ENCODE measurements at places on chromosomes 1 and 21.

- no peak for DNase-seq
Measured at GRCh38 chr1:205797168-205797567, 15.8 kb downstream of the SLC41A1 start.

- DNase-seq = peak; percentile 27
Measured at GRCh38 chr1:22557341-22557950, 5.8 kb upstream of the EPHA8 start.

DNA sequence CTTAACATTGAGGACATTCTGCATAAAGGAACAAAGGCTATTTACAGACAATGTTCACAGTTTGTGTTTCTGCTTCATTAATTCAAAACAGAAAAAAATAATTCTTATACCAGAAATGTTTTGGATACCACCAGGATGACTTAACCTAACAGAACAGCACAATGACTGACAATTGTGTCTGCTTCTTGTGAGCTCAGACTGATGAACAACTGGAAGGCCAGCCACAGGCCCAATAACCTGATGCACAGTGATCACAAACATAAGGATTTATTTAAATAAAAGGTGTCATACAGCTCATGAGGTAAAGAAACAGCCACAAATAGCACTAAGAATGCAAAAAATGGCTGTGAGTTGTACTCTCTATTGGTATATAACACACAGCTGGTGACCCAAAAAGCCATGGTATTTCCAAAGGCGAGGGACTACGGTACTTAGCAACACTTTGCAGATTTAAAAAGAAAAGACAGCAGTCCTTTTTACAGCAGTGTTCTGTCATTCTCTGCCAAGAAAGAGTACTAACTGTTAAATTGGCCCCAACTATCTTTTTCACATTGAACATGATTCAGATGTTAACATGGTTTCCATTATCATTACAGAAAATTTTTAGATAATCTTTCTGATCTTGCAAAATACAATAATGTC is 32.1 kb upstream of the DDAH1 start:
- DNase-seq = no peak

DNA sequence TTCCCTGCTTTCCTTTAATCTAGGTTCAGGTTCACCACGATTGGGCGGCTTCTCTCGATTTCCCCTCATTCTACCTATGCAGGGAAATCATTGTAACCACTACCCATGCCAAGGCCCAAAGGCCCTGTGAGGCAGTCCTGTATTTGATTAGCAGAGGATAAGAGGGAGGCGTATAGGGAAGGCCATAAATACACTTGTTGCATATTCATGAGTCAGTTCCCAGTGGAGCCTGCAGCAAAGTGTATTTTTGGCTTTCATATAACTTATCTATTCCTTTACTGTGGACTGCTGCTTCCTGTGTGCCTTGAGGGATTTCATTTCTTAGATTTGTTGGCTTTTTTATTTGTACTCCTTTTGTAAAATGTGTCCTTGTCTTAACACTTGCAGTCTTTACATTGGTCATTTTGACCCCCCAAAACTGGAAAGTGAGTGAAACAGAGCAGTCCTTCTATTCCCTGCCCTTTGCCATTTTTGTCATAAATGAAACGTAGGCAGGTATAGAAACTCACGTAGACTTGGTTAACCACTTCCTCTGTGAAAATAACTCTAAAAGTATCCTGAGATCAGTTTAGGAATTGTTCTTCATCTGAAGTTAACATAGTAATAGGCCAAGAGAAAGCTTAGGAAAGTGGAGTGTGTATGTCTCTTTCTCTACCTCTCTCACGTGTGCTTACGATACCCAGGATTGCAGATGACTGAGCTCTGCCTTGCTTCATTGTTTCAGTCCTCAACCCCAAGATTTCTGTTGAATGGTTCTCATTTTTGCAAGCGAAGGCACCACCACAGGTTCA is 19.6 kb upstream of the KCNQ4 start:
- DNase-seq = no peak

DNA sequence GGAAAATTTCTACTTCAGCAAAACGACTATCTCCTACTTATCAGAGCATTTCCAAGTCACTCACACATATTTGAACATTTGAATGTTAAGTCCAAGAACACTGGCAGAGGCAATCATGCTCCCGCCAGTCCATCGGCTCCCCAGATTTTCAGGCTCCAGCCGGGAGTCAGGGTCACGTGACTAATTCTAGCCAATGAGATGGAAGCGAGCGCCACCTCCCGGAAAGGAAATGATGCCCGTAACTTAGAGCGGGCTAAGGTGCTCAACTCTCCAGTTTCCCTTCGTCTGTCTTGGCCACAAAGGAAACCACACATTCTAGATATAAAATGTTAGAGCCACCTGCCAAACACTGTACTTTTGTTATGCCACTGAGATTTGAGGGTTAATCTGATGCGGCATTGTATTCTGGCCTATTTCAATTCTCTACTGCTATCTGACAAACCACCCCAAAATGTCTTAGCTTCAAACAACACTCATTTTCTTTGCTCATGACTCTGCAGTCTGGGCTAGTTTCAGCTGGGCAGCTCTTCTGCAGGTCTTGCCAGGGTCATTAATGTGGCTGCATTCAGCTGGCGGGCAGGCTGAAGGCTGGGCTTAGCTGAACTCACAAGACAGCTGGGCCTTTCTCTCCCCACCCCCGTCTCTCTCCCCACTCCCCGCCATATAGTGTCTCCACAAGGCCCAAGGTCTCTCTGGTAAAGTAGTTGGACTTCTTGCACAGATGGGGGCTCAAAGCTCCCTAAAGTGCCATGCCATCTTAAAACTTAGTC is 16.5 kb upstream of the LHX4 start:
- DNase-seq = no peak

GRCh38 chr1:198648592-198648991 is 9.8 kb downstream of the PTPRC start:
- DNase-seq = no peak

Measured in Right ventricle myocardium inferior (tissue), 1 donor.